ENCODE measurements at places on chromosomes 1 and 21.

- DNase-seq = no peak
Observed at GRCh38 chr1:168468042-168468809, 75.6 kb downstream of the XCL2 start.

GRCh38 chr1:77018311-77018710, 151.0 kb downstream of the ST6GALNAC5 start:
- DNase-seq = no peak

- DNase-seq = no peak
Observed at GRCh38 chr21:40416572-40416971, 430.4 kb downstream of the DSCAM start.

DNA sequence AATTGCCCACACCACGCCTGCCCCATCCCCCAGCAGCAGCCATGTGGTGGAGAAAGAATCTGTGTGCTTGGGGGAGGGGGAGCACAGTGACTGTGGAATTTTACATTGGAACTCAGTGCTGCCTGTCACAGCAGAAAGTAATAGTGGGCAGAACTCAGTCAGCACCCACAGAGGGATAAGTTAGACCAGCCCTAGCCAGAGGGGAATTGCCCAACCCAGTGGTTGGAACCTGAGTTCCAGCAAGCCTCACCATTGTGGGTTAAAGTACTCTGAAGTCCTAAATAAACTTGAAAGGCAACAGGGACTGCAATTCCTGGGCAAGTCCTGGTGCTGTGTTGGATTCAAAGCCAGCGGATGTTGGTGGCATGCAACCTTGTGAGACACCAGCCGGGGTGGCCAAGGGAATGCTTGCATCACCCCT, 88.8 kb downstream of the MRPL39 start:
- DNase-seq = no peak

DNA sequence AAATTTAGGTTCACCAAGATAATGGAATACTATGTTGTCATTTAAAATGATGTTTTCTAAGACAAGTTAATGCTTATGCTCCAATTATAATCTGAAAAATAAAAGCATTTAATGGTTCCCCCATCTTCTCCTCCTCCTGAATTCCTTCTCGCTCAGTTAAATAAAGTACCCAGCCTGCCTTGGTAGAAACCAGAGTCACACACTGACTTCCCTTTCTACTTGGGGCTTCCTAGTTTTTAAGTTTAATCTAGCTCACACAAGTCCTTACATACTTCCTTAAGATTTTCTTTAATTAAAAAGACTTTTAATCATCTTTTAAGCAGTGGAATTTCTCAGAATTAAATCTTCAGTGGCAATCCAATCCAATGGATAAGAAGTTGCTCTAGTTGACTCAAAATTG, 32.9 kb downstream of the CD58 start:
- no peak for DNase-seq

DNA sequence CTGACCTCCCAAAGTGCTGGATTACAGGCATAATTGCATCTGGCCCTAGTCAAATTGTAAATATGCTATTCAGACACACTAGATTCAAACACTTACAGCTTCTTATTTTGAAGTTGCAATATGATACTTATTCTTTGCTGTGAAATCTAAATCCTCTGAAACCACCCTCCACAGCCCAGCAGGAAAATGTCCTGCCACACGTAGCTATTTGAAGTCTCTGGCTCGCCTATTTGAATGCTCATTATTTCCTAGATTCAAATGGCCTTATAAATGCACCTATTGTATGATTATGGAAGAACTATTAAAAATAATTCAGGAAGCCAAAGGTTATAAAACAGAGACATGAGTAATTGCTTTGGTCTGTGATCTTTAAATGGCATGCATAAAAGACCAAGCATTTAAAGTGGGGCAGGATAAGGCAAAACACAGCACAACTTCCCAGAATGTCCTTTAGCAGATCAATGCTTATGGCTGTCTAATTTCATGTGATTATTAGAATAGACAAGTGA, 26.6 kb upstream of the FBXO28 start:
- DNase-seq = no peak

- no peak for DNase-seq
Observed at GRCh38 chr1:192407206-192407605, 90.4 kb downstream of the RGS21 start.

DNA sequence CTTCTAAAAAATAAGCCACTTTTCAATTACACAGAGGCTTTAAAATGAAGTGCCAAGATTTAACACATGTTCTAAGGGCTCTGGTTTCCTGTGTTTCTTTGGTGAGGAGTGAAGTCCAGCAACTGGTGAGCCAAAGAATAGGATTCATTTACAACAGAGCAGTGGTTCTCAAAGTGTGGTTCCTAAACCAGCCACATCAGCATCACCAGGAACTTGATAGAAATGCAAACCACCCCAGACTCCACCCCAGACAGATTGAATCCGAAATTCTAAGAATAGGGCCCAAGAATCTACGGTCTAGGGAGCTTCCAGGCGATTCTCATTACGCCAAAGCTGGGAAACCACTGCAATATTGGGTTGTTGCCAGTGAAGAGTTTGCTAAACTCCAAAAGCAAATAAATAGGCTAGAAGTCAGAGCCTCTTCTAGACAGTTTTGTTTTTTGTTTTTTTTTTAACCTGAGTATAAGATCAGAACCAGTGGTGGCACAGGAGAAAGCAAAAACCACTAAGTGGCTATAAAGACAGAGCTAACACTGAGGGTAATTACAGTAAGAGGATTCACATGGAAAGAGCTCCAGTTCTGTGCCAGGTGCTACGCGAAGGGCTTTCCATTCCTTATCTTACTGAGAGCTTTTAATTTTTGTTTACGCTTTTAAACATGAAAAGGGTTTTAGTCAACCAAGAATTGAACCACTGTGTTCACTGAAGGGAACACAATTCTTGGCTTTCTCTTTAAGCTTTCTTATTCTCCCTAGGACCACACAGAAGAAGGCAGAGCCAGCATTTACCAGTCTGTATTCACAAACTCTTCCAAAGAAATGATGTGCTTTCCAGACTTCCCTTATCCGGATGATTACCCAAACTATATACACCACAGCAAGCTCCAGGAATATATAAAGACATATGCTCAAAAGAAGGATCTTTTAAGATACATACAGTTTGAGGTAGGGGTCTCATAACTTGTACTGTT, 42.4 kb upstream of the FMO2 start:
- no peak for DNase-seq

DNA sequence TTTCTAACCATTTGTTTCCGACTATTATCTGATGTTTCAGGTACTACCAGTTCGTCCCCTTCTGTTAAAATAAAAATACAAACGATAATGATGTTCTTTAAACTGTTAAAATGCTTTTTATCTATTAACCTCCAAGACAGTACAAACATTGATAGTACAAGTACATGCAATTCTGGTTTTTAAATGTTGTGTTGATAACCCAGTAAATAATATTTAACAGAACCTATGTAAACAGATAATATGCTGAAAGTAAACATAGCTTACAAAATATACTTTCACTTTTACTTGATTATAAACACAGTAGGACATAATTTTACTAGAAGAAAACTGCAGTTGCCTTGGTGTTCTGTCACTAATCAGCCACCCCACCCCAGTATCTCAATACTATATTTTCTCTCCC, 76.9 kb downstream of the COQ8A start:
- DNase-seq = no peak

DNA sequence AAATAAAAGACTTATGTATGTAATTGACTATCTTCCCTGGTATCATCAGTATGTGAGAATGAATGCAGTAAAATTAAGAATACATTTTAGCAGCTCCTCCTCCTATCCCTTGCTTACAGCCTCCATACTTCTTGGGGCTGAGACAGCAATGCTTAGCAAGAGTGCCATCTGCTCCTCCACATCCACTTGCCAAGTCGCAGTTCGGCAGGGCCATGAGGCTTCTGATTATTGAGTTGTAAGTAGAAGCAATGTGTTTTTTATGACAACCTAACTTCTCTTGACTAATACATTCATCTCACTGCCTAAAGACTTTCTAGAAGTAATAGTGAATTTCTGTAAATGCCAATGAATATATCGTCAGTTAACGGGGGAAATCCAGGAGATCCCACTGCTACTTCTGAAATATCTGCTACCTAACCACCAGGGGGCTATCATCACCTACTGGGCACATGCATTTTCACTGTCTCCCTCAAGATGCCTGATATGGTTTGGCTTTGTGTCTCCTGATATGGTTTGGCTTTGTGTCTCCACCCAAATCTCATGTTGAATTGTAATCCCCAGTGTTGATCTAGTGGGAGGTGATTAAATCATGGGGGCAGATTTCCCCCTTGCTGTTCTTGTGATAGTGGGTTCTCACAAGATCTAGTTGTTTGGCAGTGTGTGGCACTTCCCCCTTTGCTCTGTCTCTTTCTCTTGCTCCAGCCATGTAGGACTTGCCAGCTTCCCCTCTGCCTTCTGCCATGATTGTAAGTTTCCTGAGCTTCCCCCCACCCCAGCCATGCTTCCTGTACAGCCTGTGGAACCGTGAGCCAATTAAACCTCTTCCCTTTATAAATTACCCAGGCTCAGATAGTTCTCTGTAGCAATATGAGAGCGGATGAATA, 59.6 kb downstream of the EXTL2 start:
- no peak for DNase-seq

DNA sequence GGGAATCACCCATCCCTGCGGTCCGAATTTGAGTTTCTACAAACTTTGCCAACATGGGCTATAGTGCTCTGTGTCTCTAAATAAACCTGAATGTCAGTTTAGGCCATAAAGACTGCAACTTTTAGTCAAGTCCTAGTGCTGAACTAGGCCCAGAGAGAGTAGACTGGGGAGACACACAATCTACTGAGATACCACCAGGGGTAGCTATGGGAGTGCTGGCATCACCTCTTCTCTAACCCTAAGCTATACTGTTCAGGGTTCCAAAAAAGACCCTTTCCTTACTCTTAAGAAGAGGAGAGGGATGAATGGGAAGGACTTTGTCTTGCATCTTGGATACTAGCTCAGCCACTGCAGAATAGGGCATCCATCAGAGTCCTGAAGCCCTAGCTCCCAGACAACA, 866.7 kb upstream of the PRMT6 start:
- no peak for DNase-seq

DNA sequence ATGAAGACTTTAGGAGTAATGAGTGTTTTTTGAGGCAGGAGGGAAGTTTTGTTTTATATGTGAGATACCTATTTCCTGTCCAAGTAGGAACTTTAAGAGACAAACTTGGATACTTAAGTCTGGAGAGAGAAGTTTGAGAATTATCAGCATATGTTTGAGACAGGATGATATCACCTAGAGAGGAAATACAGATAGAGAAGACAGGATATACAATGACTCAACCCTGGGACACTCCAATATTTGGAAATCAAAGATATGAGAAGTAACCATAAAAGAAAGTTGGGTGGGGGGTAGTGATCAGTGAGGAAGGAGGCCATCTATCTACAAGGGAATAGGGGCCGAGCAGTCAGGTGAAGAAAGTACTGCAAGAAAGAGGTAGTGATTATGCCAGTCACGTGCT, 6.5 kb downstream of the LCE7A start:
- DNase-seq = no peak

Measured in stimulated activated CD4-positive, alpha-beta T cell treated with anti-CD3 and anti-CD28 coated beads, Interleukin-4, amount 100 ng/mL, for 1 hour (primary cell).